T1000 (cell line): ENCODE measurements at places on chromosomes 1 and 21.

DNA sequence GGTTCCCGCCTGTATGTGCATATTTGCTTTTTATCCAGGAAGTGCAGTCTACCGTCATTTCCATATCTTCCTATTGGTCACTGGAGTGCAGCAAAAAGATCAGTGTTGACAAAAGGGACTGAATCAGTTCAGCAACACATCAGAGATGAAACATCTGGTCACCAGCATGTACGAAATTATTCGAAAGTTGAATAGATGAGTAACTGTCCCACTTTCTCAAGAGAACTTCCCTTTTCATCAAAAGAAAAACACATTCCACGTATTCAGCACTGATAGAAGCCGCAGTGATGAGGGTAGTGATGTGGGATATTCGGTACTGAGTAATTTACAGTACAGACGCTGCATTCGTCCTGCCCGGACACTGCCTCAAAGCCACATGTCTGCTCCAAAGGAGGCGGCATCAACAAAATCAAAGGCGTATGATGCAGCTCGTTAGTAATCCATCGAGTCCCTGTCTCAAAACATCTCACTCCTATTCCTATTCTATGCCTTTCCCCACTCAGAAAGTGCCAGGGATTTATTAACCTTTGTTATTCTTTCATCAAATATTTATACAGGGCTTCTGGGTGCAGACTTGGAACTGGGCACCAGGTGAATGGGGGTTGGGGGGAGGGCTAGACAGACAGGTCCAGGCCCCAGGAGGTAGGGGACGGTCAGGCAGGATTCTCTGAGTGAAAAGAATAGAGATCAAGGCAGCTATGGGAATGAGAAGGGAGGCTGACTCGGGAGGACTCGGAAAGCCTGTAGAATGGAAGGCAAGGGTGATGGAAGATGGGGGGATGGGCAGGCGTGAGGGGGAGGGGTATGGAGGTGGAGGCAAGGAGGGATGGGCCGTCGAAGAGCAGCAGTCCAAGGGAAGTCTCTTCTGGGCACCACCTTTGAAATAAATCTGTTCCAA lies 79.5 kb upstream of the SLC45A1 start:
- DNase-seq = no peak

- DNase-seq = no peak
These were observed 5.6 kb downstream of the CRCT1 start for GRCh38 chr1:152519851-152520250.

- DNase-seq = no peak
These were observed 63.5 kb upstream of the KIAA1614 start for GRCh38 chr1:180849031-180849775.

- no peak for DNase-seq
These were observed 140.2 kb upstream of the RUNX1 start for GRCh38 chr21:35189077-35189863.
